ENCODE measurements at places on chromosomes 12 and 14. TPM values are rescaled to one million over a fixed set of nuclear protein-coding genes. Genes with fewer than 3 reads are reported as not detected.

ACRBP gene
- total RNA-seq, result 0.65 TPM

RNASE3 gene
- not detected for total RNA-seq

CCDC197 gene
- total RNA-seq, result not detected

MAPK1IP1L gene
- 141 TPM for total RNA-seq

HOXC5 gene
- not detected for total RNA-seq

TMEM63C gene
- 0.91 TPM for total RNA-seq

Measured in activated T-cell treated with anti-CD3 and anti-CD28 coated beads, Interleukin-2, amount 50 U/mL, for 4 hours (primary cell).